Pancreas (tissue), 10 donors: ENCODE measurements at places on chromosomes 3 and 15.

GRCh38 chr15:28903555-28903954 lies 17.8 kb downstream of the APBA2 start:
- no peak overlapping the region for H3K4me3 ChIP-seq
- no peaks in the 10 kb centered on the region for H3K36me3 ChIP-seq
- H3K27me3 ChIP-seq, result no peaks in the 10 kb centered on the region
- no peak overlapping the region for H3K27ac ChIP-seq

- H3K4me3 ChIP-seq, result no peak overlapping the region
- H3K4me1 ChIP-seq, result no peaks in the 10 kb centered on the region
- no peaks in the 10 kb centered on the region for H3K36me3 ChIP-seq
- no peaks in the 10 kb centered on the region for H3K27me3 ChIP-seq
- no peak for DNase-seq
These were observed 271.2 kb downstream of the PTPRG start for GRCh38 chr3:61832375-61833229.

- H3K4me1 ChIP-seq, result no peaks in the 10 kb centered on the region
- no peaks in the 10 kb centered on the region for H3K36me3 ChIP-seq
- no peak for DNase-seq
- no peaks in the 10 kb centered on the region for H3K27me3 ChIP-seq
- no peak overlapping the region for H3K27ac ChIP-seq
- no peak overlapping the region for H3K4me3 ChIP-seq
These were observed 641.8 kb downstream of the FHIT start for GRCh38 chr3:60609446-60609845.

DNA sequence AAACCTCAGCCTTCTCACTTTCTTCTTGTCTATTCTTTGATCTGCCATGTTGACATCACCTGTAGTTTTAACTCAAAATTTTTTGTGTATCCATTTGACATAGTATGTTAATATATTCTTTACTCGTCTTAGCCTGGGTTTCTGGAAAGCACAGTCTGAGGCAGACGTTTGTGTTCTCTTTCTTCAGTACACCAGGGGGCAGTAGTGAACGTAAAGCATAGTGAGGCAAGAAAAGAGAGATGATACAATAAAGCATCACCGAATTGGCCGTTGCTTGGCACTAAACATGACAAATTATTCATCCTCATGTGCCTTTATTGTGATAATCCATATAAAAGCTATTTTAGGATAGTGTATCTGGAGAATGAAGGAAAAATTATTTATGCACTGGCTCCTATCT lies 141.0 kb upstream of the MYRIP start:
- H3K4me1 ChIP-seq, result no peaks in the 10 kb centered on the region
- no peak for DNase-seq
- no peak overlapping the region for H3K27ac ChIP-seq
- no peak overlapping the region for H3K4me3 ChIP-seq
- no peaks in the 10 kb centered on the region for H3K27me3 ChIP-seq
- no peaks in the 10 kb centered on the region for H3K36me3 ChIP-seq

- H3K27me3 ChIP-seq, result no peaks in the 10 kb centered on the region
- no peaks in the 10 kb centered on the region for H3K36me3 ChIP-seq
- H3K4me1 ChIP-seq, result no peaks in the 10 kb centered on the region
These were observed 112.0 kb downstream of the WNT7A start for GRCh38 chr3:13767896-13768295.

DNA sequence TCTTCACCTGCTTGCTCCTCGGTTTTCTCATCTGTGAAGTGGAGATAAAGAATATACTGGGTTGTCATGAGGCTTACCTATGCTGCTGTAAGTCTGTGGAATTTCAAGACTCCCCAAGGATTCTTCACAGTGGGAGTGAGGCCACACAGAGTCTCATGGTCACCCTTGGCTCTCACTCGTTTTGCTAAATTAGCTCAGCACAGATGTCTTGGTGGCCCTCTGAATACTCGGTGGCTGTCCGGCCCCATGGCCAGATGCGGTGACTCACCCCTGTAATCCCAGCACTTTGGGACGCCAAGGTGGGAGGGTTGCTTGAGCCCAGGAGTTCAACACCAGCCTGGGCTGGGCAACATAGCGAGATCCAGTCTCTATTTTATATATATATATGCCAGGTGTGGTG lies 5.0 kb upstream of the CHCHD6 start:
- H3K4me3 ChIP-seq, result no peak overlapping the region
- H3K4me1 ChIP-seq, result no peaks in the 10 kb centered on the region
- no peaks in the 10 kb centered on the region for H3K27me3 ChIP-seq
- H3K27ac ChIP-seq, result no peak overlapping the region
- no peak for DNase-seq
